HCT116 (cell line): ENCODE measurements at places on chromosomes 12 and 14.

- peak; percentile 4 for DNase-seq
Measured at GRCh38 chr12:5648692-5649359, 216.9 kb downstream of the NTF3 start.

DNA sequence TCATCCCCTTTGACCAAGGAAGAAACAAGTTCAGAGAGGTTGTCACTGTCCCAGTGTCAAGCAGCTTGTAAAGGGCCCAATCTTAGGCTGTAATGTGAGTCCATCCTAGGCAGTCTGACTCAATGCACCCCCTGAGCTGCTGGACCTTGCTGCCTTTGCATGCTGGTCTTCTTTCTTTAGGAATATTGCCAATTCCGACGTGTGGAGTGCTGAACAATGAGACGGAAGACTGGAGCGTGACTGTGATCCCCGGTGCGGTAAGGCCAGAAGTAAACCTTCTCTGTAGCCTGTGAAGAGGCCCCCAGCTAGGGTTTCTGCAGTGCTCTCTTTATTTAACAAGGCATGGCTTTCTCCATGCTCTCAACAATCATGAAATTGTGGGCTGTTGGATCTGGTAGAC lies 963 bp downstream of the TCTN2 start:
- DNase-seq: no peak

GRCh38 chr12:31849090-31849687 lies 110.0 kb upstream of the RESF1 start:
- DNase-seq: peak; percentile 54

- no peak for DNase-seq
Measured at GRCh38 chr12:58196971-58197370, 255.6 kb downstream of the ATP23 start.

DNA sequence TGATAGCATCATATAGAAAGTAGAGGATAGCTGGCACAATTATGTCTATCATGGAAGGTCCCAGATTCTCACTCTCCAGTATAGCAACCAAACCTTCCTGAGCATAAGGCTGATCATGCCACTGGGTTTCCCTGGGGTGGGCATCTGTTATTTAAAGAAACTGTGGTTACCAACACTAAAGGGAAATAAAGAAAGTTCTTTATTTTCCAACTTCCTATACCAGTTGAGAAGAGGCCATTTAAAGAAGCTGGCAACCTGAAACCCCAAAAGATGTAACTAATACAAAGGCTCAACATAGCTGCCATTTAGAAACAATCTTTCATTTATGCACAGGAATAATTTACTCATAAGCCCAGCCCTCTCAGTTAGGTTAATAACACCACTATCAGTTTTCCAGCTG lies 3.1 kb downstream of the BCAT1 start:
- no peak for DNase-seq
